ENCODE measurements at places on chromosomes 16 and 17.

GRCh38 chr17:34757106-34757505, 177.7 kb downstream of the TMEM132E start:
- DNase-seq: no peak

GRCh38 chr16:497258-497657, 30.3 kb upstream of the CAPN15 start:
- no peak for DNase-seq

DNA sequence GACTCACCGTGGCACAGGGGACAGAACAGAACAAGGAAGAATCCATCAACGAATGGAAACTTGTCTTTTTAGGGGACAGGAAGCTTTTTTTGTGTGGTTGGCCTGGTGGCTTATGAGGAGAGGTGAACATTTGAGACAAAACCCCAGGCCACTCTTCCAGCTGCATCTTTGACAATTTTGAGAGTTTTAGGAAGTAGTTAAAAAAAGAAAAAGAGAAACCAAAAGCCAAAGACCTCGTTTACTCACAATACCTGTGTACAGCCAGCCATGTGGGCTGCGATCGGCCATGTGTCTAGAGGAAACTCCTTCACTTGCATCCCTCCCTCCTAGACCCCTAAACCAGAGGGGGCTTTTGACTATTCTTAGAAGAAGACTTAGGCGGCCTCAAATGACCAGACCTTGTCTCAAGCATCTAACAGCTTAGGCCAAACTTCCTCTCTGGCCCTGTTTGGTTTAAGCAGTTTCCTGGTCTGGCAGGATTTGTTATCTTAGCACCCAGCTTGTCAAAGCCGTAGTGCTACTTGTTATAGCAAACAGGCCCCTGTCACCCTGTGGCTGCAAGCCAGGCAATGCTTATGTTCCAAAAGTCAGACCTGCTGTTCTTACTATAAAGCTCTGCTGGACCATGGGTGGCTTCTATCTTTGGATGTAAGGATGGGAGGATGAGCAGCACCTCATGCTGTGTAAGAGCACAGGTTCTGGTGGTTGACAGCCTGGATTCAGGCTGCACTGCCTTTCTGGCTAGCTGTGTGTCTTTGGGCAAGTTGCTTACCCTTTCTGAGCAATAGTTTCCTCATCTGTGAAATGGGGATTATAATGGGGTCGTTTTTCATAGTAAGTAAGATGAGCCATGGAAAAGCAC, 17.7 kb downstream of the KSR1 start:
- no peak for DNase-seq

DNA sequence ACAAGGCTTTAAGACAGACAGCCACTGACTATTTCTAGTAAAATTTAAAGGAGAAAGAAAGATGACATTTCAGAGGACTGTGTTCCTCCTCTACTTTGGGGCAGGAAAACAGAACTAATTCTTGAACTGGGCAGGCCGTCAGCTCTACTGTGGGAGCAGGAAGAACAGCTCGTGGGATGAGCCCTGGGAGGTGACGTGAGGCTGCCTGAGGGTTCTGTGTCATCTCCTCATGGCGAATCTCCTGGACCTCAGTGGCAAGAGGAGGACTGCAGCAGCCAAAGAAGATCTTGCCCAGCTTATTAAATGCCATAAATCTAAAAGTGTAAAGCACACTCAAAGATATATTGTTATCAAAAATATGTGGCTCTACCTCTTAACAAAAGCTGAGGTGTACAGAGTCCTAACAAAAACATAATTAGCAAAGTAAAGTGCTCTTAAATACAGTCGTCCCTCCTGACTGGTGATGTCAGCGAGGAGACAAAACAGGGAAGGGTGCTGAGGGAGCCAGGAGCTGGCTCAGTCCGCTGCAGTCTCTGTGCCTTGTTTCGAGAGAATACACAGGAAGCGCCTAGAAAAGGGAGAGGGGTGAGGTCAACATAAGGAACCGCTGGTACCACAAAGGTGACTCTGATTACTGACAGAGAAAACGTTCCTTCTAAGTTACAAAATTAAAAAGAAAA, 58.0 kb downstream of the CREBBP start:
- no peak for DNase-seq

DNA sequence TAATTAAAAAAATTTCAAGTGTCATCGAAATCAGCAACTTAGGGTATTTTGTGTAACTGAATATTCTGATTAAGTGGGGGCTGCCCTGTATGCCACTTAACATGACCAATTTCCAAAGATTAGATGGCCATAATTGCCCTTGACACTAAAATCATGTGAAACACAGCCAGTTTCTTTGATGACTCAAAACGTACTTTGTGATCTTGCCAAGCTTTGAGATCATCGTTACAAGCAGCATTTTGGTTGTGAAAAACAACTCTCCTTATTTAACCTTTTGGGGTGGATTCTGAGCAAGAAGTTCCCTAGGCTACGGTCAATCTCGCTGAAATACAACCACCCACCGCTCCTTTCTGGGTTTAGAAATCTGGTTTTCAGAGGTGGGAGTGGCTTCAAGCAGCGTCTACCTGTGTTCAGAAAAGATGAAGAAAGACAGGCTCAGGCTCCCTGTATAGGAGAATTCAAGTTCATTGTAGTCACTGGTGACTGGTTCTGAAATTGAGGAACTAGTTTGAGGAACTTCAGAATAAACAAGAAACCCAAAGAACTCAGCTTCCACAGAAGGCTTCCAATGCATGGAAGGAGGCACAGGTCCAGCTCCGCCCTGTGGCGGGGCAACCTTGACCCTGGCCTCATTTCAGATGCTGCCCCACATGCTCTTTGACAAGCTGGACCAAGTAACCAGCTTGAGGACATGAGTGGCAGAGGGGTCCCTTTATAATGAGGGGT, 9.4 kb downstream of the MAP3K14 start:
- no peak for DNase-seq

- peak; percentile 18 for DNase-seq
Observed at GRCh38 chr16:66977341-66978113, 10.9 kb upstream of the CES4A start.

DNA sequence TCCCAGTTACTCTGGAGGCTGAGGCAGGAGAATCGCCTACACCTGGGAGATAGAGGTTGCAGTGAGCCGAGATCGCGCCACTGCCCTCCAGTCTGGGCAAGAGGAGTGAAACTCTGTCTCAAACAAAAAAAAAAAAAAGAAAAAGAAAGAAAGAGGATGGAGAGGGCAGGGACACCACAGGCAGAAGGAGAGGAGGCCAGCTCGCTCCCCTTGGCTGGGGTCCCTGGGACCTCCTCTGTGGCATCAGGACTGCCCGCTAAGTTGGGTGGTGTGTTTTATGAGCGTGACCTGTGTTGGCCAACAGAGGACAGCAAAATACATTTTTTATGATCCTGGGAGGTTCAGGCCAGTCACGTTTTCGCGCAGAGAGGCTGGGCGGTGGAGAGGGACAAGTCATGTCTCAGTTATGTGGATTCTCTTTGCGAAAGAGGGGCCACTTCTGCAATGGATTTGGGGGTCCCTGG, 229.6 kb downstream of the MRTFB start:
- no peak for DNase-seq

GRCh38 chr16:85453194-85453678, 159.9 kb upstream of the GSE1 start:
- no peak for DNase-seq

GRCh38 chr17:8392674-8393469, 4.8 kb downstream of the RNF222 start:
- DNase-seq: no peak

GRCh38 chr17:62641153-62641552, 13.7 kb downstream of the MRC2 start:
- DNase-seq: no peak

- DNase-seq: peak; percentile 94
Observed at GRCh38 chr16:3880623-3881498, at the start of gene CREBBP. CREBBP (minus strand) TSS chr16:3880713; CDS start chr16:3879916, 797 bp downstream.

GRCh38 chr17:19274893-19275292, 37.7 kb downstream of the EPN2 start:
- no peak for DNase-seq

- DNase-seq: no peak
Observed at GRCh38 chr17:81814748-81815645, 11.0 kb downstream of the GCGR start.

DNA sequence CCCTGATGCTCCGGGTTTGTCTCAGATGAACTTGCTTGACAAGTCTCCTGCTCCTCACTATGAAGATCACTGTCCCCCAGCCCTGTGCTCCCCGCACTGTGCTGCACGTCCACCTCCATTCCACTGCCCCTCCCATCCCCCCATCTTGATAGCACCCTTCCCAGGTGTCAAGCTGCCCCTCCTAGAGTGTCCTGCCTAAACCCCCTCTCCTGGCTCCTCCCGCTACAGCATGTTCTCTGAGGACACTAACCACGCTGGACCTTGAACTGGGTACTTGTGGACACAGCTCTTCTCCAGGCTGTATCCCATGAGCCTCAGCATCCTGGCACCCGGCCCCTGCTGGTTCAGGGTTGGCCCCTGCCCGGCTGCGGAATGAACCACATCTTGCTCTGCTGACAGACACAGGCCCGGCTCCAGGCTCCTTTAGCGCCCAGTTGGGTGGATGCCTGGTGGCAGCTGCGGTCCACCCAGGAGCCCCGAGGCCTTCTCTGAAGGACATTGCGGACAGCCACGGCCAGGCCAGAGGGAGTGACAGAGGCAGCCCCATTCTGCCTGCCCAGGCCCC, 18.5 kb downstream of the DEXI start:
- no peak for DNase-seq
